ENCODE measurements at places on chromosomes 12 and 14.

GRCh38 chr12:11805043-11805442 is 155.6 kb downstream of the ETV6 start:
- no peak for DNase-seq

DNA sequence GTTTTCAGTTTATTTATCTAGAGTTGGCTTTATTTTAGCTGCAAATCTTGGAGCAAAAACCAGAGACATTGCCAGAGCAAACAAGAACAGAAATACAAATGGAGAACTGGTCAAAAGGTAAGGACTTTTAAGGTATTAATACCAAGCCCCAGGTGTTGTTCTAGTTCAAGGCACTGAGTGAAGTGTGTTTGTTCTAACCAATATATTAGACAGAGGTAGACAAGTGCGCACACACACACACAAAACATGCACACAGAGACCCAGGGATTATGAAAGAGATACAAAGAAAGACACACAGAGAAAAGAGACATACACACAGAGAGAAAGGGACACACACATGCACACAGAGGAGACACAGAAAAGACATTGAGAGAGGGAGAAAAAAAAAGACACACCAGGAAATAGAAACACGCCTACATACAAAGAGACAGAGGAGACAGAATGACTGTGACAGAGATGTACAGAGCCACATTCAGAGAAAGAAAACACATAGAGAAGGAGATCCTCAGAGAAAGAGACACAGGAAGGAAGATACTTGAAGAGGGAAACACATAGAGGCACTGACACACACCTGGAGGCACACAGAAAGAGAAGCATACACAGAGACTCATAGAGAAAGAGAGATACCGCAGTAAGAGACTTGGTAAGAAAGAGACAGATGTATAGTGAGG is 50.2 kb downstream of the MIPOL1 start:
- no peak for DNase-seq

DNA sequence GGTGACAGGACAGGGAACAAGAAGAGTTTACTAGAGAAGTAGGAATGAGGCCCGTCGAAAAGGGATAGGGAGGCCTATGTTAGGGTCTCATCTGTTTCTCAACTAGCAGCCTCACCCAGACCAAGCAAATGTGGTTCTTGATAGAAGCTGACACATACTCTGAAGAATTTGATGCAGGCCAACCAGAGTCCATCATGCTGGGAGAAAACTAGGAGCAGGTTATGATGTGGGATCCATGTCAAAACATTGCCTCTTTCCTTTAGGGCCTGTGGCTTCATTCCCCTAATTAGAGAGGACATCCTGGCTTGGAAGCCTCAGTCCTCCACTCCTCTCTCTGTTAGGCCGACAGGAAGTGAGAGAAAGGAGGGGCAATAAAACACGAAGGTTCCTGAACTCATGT is 122.8 kb downstream of the NTF3 start:
- DNase-seq = no peak

DNA sequence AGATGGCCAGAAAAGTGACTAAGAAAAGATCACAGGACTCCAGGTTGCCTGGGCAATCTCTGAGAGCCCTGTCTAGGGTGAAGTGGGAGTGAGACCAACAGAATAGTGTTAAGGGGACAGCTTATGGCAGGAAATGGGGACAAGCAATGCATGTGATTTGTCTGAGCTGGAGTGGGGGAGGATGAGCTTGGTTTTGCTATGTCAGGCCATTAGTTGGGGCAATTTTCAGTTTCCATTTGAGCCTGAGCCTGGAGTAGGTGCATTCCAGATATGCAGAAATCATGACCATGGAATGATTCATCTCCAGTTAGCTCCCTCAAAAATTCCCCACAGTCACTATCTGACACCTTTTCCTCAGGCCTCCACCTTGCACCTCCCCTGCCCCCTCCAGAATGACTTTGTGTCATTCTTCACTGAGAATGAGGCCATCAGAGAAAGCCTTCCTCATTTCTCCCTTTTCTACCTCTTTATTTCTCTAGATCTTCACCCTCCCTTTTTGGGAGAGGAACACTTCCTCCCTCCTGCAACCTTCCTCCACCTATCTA is 150.9 kb upstream of the PLEKHG7 start:
- no peak for DNase-seq

DNA sequence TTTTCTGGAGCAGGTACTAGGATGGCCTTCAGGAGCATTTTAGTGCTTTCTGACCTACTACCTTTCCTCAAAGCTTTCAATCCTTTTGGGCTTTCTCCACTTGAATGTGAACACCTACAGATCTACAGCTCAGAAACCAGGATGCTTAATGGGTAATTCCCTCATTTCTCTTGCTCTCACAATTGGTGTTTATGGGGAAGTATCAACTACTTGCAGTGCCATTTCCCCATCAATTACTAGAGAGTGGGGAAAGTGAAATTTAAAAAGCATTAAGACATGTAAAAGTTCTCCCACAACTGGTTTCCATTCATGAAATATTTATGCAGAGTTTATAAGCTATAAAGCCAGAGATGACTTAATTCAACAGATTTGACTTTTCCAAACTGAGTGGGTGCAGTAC is 2.1 kb upstream of the YY1 start:
- no peak for DNase-seq

DNA sequence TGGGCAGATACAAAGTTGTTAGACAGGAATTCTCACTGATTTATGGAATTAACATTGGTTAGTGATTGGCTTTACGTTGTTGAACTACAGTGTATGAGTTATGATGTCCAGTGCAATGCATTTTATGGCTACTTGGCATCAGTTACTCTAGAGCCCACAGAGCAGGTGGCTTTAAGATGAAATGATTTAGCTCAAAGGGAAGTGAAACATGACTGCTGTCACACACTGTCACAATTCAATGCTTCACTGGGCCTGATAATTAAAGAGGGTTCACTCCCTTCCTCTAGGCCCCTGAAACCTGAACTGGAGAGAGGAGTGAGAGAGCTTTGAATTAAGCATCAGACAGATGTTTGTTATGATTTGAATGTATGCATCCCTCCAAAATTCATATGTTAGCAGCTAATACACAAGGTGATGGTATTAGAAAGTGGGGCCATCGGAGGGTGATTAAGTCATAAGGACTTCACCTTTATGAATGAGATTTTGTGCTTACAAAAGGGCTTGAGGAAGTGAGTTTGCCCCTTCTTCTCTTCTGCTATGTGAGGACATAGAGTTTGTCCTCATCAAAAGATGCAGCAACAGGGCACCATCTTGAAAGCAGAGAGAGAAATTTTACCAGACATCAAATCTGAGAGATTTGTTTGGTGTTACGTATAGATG is 175.8 kb upstream of the GRIN2B start:
- no peak for DNase-seq

DNA sequence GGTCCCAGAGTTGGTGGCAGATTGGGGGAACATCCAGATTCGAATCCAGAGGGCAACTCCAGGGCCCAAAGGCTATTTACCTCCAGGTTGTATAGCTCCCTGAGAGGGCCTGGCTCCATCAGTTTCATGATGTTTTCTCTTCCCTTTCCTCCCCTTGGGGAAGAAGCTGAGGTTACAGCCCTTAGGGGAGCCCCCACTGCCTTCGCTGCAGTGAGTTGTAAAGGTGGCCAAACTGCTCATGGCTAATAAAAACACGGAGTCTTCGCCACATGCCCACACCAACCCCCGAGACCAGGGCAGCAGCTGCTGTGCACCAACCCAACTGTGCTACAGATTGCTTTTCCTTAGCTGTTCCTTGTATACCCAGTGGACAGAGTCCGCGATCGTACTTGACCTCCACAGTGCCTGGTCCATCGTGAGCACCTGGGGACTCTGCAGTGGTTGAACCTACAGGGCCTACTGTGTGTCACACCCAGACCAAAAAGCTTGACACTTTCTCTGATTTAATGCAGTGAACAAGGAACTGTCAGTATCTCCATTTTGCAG is 20.9 kb downstream of the GALNT16 start:
- no peak for DNase-seq

GRCh38 chr14:81529391-81529790 is 4.3 kb downstream of the SEL1L start:
- no peak for DNase-seq

DNA sequence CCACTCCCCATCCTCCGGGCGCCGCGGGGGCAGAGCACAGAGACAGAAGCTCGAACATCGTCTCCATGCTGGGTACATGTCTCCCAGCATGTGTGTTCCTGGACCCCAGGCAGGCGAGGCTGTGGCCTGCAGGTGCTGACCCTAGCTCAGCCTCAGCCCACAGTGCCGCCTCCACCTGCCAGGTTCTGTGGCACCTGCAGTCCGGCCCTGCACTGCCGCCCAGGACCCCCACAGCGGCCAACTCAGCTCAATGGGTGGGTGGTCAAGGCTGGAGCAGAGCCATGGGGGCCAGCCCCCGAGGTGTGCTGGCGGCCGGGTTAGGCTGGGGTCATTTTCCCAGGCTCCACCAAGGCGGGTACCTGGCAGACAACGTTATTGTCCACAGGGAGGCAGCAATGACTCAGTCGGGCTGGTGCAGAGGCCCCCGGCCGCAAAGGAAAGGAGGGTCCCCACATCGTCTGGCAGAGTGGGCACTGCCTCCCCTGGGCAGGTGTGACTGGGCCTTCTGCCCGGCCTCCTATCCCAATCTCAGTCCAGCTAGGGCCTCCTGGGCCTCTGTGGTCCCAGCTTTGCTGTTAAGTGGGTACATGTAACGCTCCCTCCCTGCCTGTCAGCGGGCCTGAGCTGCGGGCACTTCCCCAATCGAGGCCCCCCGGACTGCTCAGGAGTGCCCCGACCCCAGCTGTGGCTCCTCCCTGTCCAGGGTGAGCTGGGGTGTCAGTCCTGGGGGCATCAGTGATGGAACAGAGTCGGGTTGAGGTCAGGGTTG is 20.2 kb upstream of the NUDT14 start:
- no peak for DNase-seq

- DNase-seq = no peak
Measured at GRCh38 chr12:80269803-80270552, 170.6 kb downstream of the OTOGL start.

GRCh38 chr12:50923361-50924130 is 28.8 kb upstream of the HIGD1C start:
- DNase-seq = no peak

DNA sequence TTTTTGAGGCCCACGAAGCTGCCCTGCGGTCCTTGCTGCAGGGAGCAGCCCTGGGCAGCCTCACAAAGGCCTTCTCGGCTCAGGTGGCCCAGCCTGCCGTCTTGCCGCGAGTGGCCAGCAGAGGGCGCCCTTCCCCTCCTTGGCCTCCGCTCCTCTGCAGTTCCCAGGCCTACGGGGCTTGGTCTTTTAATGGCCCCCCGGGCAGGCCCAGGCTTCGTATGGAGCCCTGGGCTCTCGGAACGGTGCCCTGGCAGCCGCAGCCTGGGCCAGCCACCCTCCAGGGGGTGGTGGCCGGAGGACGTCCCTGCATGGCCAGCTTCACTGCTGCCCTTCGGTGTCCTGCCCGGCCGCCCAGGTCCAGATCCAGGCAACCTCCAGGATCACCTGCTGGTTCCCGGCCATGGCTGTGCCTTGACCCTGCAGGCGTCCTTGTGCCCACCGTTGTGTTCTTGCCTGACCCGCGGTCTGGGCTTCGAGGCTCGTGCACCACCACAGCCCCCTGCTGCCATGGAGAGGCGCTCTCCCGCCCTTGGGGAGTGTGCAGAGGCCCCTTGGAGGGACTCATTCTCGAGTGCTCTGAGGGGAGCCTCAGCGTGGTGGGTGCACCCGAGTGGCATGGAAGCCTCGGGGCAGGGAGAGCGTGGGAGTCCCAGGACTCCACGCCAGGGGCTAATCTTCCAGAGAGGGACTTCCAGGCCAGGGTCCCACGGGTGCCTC is 9.4 kb downstream of the ASPG start:
- peak; percentile 70 for DNase-seq

DNA sequence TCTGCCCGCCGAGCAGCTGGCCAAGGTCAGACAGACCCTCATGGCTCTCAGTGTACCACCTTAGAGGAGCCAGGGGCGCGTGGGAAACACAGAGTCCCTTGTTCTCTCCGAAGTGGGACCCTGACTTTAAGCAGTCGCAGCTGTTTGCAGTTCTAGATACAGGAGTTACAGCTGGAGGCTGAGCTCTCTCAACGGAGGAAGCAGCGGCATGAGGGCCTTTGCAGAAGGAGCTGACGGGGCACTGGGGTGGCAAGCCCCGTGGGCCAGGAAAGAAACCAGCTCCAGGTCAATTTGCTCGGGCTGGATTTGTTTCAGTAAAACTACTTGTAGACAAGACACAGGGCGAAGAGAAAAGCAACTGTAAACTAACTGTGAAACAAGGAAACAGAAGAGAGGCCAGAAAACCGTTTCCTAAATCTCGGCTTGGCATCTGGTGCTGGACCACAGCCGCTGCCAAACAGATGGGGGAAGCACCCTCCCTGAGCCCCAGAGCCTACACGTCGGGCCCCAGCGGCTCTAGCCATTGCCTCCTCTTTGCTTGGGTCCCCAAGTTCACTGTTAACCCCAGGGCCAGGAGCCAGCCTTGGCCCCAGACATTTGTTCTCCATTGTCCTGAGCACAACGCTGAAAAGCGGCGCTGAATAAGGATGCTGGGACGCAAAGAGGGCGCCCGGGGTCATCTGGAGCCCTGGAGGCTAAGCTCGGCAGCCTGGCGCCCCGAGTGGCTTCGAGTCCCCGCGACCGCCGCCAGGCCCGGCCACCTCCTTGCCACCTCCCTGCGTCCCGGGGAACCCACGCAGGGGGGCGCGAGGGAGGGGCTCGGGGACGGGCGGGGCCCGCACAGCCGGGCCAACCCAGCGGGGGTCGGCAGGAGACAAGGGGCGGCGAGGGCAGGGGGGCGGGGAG is 914 bp upstream of the PACS2 start:
- peak; percentile 48 for DNase-seq

GRCh38 chr12:122732170-122732569 is 1.5 kb upstream of the HCAR1 start:
- DNase-seq = no peak

DNA sequence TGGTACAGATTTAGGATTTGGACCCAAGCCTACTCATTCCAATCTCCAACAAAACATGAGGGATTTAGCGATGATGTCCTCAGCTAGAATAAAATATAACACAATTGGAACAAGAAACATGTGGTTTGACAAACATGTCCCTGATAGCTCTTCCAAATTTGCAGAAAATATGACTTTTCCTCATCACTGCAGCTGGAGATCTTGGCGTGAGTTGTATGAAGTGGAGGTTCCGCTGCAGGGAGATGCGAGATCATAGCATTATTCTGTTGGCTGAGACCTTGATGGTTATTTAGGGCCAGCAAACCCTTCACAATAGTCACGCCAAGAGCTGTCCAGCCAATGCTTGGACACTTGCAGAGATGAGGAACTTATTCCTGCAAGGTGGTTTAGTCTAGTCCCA is 413.4 kb upstream of the TBX3 start:
- peak; percentile 40 for DNase-seq

GRCh38 chr12:122965321-122965751 is 927 bp downstream of the ABCB9 start:
- DNase-seq = no peak

- DNase-seq = peak; percentile 71
Measured at GRCh38 chr12:116542345-116542956, 16.7 kb upstream of the MAP1LC3B2 start.
